ENCODE measurements at places on chromosomes 3 and 15. TPM values are rescaled to one million over a fixed set of nuclear protein-coding genes. Genes with fewer than 3 reads are reported as not detected.

DNA sequence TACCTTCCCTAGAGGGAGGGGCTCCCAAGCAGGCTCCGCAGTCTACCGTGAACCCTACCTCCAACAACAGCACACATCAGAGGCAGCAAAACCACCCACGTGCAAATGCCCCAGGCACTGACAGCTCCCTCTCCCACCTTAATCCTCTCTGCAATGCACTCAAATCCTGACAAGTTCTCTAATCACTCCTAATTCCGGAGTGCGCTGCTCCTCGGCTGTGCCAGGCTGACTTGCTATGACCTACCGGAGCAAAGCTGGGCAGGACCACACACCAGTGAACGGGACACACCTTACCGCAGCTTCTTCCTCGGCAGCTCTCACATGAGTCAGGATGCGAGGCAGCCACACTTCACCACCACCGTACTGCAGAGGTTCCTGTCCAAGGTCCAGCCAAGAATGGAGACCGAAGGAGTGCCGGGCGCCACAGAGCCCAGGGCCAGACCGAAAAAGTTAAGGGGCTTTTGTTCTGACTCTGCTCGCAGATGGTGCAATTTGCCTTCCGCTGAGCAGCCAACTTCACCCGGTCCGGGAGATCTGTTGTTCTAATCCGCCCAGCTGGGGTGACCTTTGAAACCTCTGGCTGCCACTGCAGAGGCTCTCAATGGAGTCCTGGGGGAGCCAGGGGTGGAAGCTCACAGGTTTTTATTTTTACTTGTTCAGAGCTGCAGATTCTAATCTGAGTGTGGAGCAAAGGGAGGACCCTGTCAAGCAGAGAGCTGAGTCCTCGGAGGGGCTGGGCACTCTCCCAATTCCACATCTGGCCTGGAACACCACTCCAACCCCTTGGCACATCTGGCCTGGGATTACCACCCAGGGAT, 84.4 kb downstream of the MYLK start:
- peak; percentile 16 for DNase-seq

DNA sequence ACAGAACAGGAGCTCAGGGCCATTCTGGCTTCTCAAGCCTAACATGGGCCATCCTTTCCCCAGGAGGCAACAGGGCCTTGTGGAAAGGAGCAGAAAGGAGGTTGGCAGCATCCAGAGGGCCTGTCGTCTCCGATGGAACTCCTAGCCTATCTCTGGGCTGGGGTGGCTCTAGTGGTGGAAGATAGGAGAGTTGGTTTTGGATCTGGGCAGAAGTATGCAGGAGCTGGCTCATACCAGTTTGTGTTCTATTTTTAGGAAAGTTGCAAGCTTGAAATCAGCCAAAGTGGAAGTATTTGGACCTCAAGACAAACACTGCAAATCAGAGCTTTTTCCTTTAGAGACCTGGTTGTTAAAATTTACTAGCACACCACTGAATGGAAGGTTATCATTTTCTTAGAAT, 35.4 kb upstream of the XCR1 start:
- DNase-seq: no peak

GRCh38 chr3:131550562-131551465, 48.0 kb upstream of the MRPL3 start:
- DNase-seq: no peak

DNA sequence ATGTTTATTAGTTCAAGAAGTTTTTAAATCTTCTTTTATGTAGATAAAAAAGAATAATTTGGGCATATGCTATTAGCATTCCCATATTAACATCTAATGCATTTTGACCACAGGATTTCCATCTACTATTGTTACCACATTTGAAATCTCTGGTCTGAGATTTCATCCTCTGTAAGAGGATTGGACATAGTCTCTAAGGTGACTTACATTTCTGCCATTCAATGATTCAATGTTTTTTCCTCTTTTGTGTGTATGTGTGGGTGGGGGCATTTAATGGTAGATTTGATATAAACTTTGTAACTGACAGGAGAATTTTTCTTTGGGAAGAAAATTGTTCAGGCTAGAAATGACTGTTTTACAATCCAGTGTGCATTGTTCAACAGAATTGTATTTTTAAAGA, 307.3 kb upstream of the RBMS3 start:
- DNase-seq: no peak

- no peak for DNase-seq
Observed at GRCh38 chr3:134085034-134085775, 55.5 kb upstream of the SLCO2A1 start.

DNA sequence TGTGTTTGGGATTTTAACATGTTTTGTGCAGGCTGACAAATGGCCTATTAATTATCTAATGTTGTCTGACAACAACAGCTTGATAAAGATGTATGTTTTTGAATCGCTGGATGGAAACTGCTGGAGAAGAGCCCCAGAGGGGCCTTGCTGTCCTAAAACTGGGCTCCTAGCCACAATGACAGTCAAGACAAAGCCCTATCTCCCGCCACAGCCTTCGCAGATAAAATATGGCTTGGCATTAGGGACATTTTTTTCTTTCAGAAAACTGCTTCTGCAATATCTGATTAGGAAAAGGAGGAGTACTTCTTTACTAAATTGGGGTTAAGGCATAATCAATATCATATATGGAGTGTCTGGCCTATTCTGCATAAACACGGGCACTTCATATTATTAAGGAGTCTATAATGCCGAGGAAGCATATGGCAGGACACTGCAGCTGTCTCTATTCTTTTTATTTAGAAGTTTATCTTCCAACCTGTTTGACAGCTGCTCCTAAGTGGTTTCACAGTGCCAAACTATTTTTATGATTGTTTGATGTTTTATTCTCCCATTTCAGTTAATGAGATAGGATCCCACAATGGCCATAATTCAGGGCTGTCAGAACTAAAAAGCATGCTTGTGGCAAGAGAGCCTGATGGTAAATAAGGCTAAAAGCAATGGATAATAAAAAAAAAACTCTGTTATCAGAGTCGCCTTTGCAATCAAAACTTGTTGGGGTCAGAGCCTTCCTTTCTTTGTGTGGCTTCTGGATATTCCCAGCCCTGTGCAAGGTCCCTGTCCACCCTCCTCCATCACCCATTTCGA, 210.1 kb downstream of the MECOM start:
- no peak for DNase-seq

GRCh38 chr3:195101001-195101583, 169.9 kb downstream of the XXYLT1 start:
- DNase-seq: no peak

GRCh38 chr3:127003601-127004280, 20.8 kb downstream of the PLXNA1 start:
- DNase-seq: no peak

GRCh38 chr3:9581742-9582141, 28.1 kb upstream of the LHFPL4 start:
- no peak for DNase-seq

DNA sequence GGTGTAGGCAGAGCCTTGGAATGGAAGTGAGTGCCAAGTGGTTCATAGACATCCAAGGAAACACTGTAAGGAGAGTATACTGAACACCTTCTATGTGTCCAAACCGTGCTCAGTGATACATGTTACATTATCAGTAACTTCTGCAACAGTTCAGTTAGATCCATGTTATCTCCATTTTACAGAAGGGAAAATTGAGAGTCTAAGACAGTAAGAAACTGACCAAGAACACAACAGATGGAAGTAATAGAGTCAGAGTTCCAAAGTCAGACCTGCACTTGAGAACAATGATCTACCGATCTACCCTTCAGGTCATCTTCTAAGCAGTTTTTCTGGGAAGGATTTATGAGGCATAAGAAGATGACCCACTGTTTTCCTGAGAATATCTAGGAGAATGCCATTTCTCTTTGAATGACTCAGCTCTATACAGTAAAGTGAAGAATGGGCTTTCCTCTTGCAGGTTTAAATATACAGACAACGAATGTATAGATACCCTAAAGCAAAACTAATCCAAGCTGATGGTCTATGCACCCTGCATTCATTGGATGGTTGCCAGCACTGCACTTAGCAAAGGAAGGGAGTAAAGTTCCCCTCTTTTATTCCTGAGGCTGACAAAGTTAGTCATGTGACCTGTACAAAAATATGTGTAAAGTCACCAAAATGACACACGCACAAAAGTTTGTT, 604.1 kb upstream of the MDFIC2 start:
- DNase-seq: no peak

DNA sequence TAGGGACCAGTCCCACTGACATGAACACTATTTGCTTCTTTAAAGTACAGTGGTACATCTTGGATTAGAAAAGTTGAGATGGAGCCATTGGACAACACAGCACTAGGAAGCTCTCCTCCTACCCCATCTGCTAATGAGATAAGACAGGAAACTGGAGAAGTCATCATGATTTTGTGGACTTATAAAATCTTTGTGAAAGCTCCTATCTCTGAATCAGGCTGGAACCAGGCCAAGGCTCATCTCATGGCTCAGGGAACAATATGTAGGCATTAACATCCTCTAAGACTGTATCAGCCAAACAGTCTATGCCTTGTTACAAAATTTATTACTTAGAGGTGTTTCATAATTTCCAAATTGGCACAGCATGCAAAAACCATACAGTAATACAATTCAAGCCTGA, 84.1 kb downstream of the BOC start:
- DNase-seq: no peak

DNA sequence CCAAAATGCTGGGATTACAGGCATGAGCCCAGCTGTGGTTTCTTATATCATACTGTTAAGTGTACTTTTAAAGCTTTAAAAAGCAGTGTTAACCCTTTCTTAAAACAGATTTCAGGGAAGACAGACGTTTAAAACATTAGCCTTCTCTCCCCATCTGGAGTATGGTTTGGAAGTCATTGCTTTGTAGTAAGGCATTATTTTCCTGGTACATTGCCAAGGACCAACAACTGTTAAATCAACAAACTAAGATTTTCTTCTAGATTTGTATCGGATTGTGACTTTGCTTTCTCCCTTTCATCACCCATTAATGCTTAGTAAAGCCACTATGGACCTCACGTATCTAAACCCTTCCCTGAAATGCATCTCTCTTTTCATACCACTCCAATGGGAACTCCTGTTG, 50.5 kb downstream of the UBE2E1 start:
- no peak for DNase-seq

- no peak for DNase-seq
Observed at GRCh38 chr15:77547801-77548588, 84.7 kb downstream of the LINGO1 start.

GRCh38 chr3:107816107-107816506, 274.7 kb downstream of the CD47 start:
- no peak for DNase-seq

DNA sequence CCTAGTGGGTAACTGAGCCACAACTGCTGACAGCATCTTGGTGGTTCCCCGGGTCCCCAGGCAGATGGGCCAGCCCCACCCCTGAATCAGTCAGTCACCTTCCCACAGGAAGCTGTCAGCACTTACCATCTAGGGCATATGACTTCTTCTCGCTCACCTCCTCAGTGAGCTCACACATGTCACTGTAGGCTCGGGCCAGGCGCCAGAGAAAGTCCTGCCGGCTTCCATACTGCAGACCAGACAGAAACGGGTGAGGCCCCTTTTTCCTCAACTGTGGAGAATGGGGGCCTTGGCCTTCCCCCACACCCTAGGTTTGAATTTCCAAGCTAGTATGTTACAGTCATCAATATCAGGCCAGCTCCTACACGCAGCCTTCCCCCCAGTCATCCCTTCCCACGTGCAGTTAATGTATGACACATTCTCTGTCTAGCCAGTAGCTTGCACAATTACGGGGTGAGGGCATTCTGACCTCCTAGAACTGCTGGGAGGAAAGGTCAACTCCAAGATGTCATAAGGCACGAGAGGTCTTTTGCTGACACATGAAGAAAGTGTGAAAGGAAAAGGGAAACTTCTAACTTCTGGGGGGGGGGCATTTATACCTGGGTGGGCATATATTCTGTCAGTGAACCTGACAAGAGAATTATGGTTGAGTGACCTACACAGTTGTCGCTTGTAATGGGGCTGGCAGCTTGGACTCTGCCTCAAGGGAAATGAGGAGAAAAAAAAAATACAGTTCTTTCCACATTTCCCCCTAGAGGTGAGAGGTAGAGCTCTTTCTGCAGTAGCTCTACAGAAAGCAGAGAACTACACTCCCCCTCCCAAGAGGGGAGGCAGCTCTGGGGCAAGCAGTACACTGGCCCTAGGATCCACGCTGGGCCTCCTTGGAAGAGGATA, 10.9 kb downstream of the RMDN3 start:
- DNase-seq: no peak

GRCh38 chr15:95300958-95301357, 1029.5 kb upstream of the NR2F2 start:
- no peak for DNase-seq

- DNase-seq: peak; percentile 79
Observed at GRCh38 chr3:150227839-150228238, 180.3 kb upstream of the TSC22D2 start.

DNA sequence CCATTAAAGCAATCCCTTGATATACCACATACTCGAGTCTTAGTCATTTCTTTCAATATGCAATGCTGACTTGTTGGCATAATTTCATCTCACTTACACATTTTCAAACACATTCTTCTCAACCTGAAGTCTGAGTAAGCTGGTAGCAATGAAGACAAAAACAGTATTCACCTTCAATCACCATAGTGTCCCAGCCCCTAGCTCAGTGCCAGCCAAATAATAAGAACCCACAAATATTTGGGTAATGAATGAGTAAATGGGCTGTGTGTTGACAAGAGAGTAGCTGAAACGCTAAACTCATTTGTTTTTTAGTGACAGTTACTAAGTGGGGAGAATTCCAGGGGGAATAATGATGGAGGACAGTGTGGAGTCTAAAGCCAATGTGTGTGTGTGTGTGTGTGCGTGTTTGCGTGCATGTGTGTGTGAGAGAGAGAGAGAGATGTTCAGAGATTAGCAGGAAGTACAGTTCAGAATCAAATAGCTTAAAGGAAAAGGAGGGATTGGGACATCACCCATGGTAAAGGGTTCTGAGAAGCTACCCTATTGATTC, 165.7 kb downstream of the GAP43 start:
- DNase-seq: no peak

- no peak for DNase-seq
Observed at GRCh38 chr3:31008994-31009393, 114.5 kb upstream of the GADL1 start.

Gene SPINK8
- not detected for total RNA-seq

Gene GRAMD2A
- 5.5 TPM for total RNA-seq

Gene PRR20G
- total RNA-seq: not detected

Gene SPESP1
- 1.3 TPM for total RNA-seq

Gene ZPLD1
- not detected for total RNA-seq

Gene ACOX2
- total RNA-seq: 6.6 TPM

Gene CELF6
- 1.7 TPM for total RNA-seq

Gene C3orf85
- not detected for total RNA-seq

Gene SERPINI2
- not detected for total RNA-seq

Gene FOXB1
- total RNA-seq: not detected

Gene LIPC
- not detected for total RNA-seq

Gene LSAMP
- 2.8 TPM for total RNA-seq

Gene MCF2L2
- 1.1 TPM for total RNA-seq
